ENCODE measurements at places on chromosomes 4 and X.

DNA sequence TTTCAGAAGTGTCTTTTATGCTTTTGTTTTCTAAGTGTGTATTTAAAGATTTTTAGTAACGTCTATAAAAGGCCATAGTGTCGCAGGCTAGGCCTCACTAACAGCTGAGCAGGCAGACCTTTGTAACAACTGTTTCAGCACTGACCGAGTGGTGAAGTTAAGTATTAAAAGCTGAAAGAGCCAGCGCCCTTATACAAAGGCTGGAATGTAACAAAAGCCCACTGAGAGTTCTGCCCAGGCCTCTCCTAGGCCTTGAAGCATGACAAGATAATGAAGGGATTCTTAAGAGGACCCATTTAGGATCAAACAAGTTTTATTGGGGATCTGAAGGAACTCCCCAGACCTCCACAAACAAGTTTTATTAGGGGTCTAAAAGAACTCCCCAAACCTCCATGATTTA, 722.5 kb upstream of the PRKX start:
- no peak for DNase-seq

DNA sequence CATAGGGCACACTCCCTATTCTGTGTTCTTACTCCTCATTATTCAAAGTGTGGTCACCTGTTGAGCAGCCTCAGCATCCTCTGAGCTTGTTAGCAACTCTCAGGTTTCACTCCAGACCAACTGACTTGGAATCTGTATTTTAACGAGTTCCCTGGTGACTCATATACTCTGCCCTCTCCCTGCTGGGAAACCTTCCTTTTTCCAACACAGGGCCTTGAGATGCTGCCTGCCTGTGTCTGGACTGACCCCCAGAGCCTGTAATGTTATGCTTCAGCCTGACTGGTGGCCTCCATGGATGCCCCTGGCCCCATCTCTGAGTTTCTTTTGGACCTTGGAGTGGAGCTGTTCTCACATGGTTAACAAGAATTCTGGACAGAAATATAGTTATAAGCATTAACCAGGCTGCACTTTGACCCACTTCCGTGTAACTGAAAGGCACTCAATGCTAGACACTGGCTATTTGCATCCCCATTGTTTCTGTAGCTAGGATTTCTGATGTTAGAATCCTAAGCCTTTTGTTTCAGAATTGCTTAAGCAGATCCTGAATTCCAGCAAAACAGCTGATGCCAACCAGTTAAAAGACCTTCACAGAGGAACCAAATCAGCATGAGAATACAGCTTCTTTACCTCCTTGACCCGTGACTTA, 262.6 kb downstream of the STIM2 start:
- no peak for DNase-seq

- no peak for DNase-seq
These were observed 50.2 kb upstream of the GRIA2 start for GRCh38 chr4:157170321-157170720.

DNA sequence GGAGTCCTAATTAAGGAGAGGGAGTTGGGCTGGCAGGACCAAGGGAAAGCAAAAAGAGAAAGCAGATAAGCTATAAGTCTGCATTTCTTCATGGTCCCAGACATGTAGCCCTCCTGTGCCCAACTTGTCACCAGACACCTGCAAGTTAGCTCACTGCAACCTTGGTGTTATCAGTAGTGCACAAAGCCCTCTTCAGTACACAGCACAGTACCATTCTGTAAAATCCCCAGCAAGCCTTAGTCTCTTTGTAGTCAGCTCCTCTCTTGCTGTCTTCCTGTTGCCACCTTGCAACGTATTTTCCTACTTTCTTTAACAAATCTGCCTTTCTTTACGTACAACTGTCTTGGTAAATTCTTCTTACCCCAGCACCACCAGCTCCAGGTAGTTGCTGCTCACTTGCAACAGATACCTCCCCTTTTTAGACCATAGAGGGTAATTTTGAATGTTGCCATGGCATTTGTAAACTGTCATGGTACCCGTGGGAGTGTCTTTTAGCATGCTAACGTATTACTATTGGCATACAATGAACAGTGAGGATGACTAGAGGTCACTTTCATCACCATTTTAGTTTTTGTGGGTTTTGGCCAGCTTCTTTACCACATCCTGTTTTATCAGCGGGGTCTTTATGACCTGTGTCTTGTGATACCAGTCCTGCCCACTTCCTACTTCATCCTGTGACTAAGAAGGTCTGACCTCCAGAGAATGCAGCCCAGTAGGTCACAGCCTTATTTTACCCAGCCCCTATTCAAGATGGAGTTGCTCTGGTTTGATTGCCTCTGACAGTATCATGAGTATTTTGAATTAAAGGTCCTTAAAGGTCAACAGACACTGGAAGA, 28.3 kb upstream of the AP1S2 start:
- no peak for DNase-seq

- no peak for DNase-seq
These were observed 295.9 kb upstream of the NRK start for GRCh38 chrX:105526431-105526830.

DNA sequence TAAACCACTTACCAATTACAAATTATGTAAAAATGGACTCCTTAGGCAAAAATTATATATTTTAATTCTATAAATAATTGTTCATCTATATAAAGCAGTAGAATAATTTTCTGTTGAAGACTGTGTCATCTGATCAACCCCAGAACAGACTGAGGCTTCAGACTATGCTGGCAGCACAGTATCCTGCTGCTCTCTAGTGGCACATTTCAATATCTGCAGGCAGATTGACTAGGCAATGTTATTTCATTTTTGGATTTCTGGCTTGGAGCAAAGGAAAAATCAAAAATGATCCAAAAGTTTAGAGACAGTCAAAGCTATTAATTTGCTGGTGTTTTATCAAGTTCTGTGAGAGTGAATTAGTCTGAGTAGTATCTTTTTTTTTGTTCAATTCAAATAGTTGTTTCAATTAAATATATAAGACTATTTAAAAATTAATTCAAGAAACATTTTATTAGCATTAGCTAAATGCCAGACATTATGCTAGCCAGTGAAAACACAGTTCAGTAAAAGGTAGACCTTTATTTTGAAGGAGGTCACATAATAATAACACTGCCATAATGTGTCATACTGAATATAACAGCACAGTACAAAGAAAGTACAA, 21.3 kb upstream of the SULT1E1 start:
- DNase-seq, result no peak

GRCh38 chr4:13088726-13089658, 395.1 kb downstream of the RAB28 start:
- DNase-seq, result no peak

DNA sequence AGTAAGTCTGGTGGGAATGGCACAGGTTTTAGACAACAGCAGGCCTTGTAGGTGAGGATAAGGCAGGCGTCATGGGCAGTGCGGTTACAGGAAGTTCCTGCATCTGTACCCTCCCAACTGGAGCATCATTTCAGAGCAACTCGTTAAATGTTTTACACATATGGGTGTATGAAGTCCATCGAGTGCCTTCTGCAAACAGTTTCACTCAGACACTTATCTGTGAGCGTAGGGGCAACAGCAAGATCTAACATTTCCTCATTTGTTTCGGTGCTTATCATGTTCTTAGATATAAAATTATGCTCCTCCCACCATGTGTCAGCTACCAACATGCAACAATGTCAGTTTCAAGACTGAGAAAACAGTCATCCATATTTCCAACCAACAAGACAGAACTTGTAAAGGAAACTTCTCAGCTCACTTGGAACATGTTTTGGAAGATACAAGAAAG, 69.9 kb downstream of the ELOVL6 start:
- DNase-seq, result no peak

DNA sequence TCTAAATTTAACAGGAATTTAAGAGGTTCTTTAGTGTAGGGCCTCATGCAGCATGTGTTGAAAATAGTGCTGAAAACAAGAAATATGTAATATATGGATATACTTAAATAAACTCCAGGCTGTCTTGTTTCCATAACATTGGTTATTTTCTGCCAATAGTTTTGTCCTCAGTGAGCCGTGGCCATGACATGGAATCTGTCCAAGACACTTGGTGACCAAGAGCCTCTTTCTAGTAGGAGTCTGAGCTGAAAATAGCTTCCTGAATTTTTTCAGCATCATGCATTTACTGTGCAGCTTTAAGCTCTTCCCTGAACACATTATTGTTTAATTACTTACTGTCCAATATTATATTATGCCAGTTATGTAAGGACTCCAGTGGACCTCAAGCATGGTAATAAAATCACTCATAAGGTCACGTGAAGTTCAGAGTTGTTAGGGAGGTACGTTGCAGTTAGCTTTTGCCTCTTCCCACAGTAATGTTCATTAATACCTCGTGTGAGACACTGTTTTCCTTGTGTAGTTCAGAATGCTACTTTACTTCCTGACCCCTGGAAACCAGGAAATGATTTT, 488.2 kb downstream of the GRID2 start:
- DNase-seq, result no peak

DNA sequence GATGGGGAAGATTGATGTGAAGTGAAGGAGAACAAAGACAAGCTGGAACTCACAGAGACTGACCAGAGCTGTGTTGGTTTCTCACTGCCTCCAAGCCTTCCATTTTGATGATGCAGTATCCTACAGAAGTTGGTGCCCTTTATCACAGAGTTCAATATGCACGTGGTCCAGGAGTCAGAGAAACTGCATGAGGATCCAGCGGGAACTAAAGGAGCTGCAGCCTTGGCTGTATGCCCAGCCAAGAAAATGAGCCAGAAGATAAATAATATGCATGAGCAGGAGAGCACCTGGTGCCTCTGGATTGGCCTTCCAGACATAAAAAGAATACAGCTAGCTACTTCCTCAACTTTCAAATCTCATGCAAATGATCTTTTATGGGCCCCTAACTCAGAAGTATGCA, 44.3 kb upstream of the DCLK2 start:
- DNase-seq, result no peak

- no peak for DNase-seq
These were observed 74.6 kb downstream of the MXRA5 start for GRCh38 chrX:3271834-3272186.
